NCI-H2107 (cell line): ENCODE measurements at places on chromosomes 16 and 17.

DNA sequence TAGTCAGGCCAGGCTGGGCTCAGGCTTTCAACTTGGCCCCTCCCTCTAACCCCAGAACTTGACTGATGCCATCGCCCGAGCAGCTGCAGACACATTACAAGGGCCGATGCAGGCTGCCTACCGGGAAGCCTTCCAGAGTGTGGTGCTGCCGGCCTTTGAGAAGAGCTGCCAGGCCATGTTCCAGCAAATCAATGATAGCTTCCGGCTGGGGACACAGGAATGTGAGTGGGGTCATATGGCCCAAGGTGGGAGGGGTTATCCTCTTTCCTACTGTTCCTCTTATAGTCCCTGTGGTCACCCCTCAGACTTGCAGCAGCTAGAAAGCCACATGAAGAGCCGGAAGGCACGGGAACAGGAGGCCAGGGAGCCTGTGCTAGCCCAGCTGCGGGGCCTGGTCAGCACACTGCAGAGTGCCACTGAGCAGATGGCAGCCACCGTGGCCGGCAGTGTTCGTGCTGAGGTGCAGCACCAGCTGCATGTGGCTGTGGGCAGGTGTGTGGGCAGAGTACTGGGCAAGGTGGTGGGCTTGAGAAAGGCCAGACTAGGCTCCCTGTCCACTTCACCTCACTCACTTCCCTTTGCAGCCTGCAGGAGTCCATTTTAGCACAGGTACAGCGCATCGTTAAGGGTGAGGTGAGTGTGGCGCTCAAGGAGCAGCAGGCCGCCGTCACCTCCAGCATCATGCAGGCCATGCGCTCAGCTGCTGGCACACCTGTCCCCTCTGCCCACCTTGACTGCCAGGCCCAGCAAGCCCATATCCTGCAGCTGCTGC, 2.1 kb upstream of the NRN1L start:
- no peak for DNase-seq

DNA sequence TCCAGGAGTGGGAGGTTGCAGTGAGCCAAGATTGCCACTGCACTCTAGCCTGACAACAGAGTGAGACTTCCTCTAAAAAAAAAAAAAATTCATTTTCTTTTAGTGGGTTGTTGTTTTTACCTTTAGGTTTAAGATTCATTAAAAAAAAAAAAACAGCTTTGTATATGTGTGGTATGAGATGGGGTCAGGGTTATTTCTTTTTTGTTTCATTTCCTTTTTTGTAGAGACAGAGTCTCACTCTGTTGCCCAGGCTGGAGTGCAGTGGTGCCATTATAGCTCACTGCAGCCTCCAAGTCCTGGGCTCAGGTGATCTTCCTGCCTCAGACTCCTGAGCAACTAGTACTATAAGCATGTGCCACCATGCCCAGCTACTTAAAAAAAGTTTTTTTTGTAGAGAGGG, 47.0 kb downstream of the BCAS3 start:
- DNase-seq = no peak

DNA sequence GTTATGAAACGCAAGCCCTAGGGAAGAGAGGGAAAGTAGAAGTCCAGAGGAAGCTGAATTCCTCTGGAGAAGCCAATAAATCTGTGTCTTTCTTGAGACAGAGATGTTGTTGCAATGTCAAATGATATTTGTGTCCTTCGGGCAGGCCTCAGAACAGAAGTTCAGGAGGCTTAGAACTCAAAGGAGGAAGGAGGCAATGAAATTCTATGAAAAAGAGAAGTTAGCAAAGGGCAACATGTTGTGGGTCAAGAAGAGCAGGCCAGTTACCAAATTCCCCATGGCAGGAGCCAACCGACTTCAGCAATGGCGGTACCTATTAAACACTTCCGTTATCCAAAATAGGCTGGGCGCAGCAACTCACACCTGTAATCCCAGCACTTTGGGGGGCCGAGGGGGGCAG, 109.0 kb upstream of the DHX40 start:
- DNase-seq = no peak

DNA sequence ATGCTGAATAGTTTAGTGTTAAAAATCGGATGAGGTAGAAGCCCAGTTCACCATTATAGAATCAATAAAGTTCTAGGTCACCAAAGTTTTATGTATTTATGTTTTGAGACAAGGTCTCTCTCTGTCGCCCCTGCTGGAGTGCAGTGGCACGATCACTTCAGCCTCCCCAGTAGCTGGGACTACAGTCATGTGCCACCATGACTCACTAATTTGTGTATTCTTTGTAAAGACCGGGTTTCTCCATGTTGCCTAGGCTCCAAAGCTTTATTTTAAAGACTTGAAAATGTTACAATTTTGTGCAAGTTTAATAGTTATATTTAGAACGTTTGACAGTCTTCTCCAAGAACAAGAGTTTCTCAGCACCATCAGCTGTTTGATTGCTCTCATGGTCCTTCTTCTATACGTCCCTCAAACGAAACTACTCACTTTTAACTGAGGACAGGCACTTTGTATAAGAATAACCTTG, 32.1 kb downstream of the NDE1 start:
- DNase-seq = no peak

DNA sequence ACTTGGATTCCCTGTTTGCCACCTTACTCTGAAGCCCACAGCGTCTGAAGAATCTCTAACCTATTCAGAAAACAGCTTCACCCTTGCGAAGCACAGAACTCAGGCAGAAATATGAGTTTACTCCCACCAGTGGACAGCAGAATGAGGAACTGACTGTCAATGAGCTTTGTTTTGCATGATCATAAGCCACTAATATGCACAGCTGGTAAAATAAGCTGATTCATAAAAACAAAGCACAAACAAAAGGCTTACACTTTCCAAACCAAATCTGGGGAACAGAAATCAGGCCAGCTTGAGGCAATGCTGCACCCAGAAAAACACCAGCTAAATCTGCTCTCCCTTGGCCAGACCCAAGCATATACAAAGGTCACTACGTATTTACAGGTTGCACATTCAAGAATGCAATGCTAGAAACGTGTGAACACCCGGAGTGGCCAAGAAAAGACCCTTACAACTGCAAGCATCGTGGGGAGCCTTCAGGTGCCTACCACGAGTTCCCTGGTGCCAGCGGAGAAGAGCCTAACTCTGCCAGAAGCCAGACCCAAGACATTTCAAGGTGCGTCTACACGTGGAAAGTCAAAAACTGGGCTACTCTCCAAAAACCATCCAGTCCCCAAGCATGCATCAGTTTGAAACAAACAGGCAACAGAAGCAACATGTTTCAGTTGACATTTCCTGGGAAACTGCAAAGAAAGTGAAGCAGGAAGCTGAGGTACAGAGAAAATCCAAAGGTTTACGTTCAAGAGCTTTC, 207.1 kb downstream of the ZFHX3 start:
- no peak for DNase-seq

GRCh38 chr16:12680531-12680930, 123.2 kb downstream of the CPPED1 start:
- DNase-seq = no peak

DNA sequence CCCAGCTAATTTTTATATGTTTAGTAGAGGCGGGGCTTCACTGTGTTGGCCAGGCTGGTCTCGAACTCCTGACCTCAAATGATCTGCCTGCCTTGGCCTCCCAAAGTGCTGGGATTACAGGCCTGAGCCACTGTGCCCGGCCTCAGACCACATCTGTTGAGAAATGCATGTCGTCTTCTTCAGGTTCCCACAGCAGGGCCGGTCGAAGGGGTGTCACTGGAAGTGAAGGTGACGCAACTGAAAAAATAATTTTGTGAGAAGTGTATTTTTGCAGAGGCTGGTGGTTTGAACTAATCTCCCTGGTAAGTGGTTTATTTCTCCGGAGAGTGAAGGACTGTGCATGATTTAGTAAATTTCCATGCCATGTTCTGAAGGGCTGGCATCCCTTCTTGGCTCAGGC, 33.4 kb upstream of the IL34 start:
- DNase-seq = no peak

GRCh38 chr16:46926470-46927225, 42.5 kb downstream of the GPT2 start:
- DNase-seq = no peak

DNA sequence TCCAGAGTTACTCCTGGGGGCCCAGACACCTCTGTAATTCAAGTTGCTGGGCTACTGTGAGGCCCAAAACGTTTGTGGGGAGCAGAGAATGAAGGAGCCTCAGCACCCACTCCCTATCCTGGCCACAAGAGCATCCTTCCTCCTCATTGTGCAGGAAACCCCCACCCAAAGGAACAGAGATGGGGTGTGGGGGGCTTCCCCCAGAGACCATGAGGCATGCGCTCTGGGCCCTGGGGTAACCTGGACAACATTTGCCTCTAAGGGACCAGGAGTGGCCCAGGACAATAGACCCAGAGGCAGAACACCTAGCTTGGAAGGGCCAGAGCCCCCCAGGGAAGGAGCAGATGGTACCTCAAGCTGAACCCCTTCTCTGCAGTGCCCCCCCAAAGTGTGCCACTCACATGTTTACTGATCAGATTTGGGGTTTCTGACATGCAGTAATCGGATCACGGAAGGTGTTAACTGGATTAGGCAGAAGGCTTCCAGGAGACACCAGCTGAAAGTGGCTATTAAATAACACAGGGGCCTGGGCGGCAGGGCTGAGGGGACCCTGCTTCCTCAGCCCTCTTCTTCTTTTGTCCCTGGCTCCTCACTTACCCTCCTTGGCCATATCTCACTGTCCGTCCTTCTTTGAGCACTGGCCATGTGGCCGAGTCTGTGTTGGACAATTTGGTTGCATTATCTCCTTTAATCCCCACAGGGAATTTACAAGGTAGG, 50.8 kb downstream of the SDK2 start:
- no peak for DNase-seq

- DNase-seq = no peak
Measured at GRCh38 chr16:78972006-78972405, 628.5 kb downstream of the MAF start.

DNA sequence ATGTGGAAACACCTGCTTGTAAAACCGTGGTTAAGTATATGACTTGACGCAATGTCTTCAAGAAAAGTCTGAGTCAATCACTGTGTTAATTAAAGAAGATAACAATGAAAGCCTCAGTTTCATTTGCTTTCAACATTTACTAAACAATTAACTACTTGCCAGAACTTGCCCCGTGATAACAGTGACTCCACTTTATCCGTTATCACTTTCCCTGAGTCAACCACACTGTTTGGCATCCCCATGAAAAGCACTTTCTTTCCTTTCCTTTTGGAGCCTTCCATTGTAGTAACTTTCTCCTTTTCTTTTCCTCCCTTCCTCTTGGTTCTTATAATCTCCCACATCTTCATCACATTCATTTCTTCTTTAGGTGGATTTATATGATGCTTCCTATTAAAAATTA, 435.1 kb upstream of the GOT2 start:
- DNase-seq = no peak

GRCh38 chr17:33753452-33753851, 460.4 kb upstream of the ASIC2 start:
- no peak for DNase-seq

DNA sequence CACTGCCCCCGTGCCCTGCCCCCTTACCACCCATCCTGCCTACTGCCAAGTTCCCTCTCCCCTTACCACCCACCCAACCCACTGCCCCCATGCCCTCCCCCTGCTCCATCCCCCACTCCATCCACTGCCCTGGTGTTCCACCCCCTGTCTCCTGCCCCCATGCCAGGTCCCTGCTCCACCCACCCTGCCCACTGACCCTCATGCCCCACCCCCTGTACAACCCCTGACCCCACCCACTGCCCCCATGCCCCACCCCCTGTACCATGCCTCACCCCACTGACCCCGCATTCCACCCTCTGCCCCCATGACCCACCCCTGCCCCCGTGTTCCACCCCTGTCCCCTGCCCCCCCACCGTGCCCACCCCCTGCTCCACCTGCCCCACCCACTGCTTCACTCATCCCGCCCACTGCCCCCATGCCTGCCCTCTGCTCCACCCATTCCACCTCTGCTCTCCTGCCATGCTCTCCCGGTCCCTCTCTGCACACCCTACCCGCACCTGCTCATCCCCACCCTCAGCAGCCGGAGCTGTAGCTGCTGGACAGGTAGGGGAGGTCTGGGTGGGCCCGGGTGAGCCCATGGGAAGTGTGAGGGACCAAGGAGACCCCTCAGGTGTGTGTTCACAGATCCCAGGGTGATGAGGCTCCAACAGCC, 7.4 kb upstream of the FN3KRP start:
- no peak for DNase-seq

GRCh38 chr17:19386974-19387920, at the start of gene MFAP4:
Gene MFAP4 (minus strand): TSS chr17:19387190. CDS start chr17:19387155, 35 bp downstream.
- no peak for DNase-seq

GRCh38 chr16:87358696-87359095, 24.9 kb downstream of the FBXO31 start:
- DNase-seq = no peak
